Cortex of kidney (tissue), 1 donor: ENCODE measurements at places on chromosomes 2 and 18.

DNA sequence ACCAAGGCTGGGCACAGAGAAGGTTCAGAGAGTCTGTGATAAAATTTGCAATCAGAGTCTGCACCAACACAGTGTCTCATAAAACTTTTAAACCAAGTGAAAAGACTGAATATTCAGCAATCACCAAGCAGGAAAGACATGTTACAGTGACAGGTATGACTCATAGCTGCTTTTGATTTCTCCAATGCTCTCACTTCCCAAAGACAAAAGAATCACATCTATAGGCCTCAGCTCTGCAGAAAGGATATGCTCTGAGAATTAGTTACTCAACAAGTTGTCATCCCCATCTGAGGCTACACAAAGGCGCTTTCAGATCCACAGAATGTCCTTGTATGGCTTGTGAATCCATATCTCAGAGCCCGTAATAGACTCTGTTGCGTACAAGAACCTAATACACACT lies 92.5 kb downstream of the KCNF1 start:
- DNase-seq, result no peak

GRCh38 chr2:241668354-241668753 lies 18.3 kb downstream of the DTYMK start:
- DNase-seq, result no peak

- DNase-seq, result no peak
These were observed 24.1 kb downstream of the GLI2 start for GRCh38 chr2:120759543-120760331.

DNA sequence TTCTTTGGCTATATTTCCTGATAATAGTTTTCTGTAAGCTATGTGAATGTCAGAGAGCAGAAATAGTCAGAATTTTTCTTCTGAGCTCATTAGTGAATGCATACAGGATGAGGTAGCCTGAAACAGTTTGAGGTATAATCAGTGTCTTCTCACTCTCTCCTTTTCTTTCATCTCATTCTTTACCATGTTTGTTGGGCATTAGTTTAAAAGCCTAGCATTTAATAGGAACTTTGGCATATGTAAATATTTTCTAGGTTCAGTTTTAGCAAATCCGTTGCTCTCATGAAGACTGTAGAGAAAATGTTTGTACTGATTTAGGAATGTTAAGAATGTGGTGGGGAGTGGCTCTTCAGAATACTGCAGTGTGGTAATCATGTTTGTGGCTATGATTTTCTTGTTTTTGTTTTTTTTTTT lies 119.4 kb downstream of the PARD3B start:
- DNase-seq, result no peak
